ENCODE measurements at places on chromosomes 2 and 18.

DNA sequence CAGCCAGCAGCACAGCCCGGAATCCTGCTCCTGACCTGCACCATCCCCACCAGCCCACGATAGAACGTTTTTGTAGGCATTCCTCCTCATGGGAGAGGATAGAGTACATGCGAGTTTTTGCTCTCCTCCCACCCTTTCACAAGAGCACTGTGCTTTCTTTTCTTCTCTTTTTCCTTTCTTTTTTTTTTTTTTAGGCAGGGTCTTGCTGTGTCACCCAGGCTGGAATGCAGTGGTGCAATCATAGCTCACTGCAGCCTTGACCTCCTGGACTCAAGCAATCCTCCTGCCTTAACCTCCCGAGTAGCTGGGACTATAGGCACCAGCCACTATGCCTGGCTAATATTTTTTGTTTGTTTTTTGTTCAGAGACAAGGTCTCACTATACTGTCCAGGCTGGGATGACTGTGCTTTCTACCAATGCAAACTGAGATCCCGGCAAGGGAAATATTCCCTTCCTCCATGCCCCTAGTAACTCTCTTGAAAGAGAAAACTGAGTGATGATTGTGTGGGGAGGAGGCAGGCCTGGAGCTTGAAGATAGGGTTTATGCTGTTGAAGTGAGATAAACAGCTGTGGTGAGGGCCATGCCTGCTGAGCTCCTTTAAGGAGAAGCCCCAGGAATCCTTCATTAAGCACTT, 82.6 kb upstream of the TXNDC2 start:
- DNase-seq = no peak

DNA sequence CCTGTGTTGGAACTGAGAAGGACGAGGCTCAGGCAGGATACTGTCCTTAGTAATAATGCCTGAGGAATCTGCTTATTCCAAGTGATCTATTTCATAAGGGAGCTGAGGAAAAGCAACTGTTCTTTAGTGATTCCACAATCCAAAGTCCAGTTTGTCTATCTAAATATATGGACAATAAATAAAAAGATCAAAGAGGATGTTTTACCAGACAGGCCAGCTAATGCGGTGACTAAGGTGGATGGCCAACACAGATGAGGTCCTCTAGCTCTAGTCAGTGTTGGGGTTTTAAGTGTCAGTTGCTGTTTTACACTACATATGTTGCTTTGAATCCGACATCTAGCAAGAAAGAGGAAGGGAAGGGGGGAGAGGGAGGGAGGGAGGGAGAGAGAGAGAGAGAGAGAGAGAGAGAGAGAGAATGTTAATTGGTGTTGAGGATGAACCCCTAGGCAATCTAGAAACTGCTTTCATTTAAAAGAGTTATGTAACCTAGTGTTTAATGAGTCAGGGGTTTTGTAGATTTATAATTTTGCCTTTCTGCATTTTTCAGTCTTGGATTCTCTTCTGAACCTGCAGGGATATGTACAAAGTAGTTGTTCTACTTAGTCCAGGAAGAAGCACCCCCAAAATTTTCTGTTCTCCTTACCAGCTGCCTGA, 27.0 kb upstream of the SCN1A start:
- no peak for DNase-seq

- no peak for DNase-seq
Measured at GRCh38 chr2:101096619-101097142, 54.5 kb downstream of the TBC1D8 start.

- DNase-seq = no peak
Measured at GRCh38 chr2:43370146-43370545, 143.7 kb upstream of the ZFP36L2 start.

DNA sequence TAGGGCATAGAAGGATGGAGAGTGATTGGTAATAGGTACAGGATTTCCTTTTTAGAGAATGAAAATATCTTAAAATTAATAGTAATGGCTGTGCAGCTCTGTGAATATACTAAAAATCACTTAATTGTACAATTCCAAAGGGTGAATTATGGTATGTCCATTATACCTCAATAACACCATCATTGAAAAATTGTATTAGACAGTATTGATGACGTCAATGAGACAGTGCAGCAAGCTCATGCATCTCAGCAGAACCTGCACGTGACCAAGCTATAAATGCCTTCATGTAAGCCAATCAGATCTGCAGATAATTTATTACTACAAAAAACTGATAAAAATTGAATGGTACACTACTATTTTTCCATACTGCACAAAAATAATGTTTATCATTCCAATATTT, 354.4 kb upstream of the CDH19 start:
- no peak for DNase-seq

GRCh38 chr2:123468071-123468470, 557.0 kb upstream of the CNTNAP5 start:
- no peak for DNase-seq

DNA sequence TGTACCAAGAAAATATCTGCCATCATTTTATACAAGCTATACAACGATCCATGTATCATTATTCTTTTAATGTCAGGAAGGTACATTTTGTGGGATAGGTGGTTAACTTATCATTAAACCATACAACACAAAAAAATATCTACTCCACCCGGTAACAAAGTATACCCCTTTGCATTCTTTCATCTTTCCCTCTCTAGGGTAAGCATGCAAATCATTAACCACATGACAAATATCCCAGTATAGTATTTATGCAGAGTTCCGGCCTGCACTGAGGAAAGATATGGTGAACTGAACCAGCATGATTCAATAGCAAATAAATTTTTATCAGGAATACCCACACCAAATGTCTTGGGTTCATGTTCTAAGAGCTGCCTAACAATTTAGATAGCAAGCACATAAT, 22.5 kb upstream of the SULT1C2 start:
- no peak for DNase-seq

- DNase-seq = no peak
Measured at GRCh38 chr2:88738271-88738670, 46.8 kb downstream of the RPIA start.

- no peak for DNase-seq
Measured at GRCh38 chr2:171160956-171161740, 455 bp upstream of the TLK1 start.

All from omental fat pad (tissue), 4 donors.